Left renal cortex interstitium (tissue), 4 donors: ENCODE measurements at places on chromosomes 5 and 9. TPM values are rescaled to one million over a fixed set of nuclear protein-coding genes. Genes with fewer than 3 reads are reported as not detected.

DNA sequence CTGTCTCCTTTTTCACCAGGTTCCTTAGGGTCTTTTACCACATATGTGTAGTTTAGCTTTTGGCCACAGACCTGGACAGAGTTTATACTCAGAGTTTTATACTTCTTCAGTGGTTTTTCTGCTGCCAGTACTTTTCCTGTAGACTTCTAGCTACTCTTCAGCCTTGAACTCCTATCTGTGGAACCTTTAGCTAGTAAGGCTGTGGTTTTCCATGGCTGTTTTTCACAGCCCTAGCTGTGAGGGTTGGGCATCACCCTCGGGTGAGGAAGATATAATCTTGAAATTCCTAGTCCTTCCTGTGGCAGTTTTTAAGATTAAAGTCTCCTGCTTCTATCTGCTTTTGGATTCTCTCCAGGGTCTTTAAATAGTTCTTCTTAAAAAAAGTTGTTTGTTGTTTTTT is 109.1 kb downstream of the FGF1 start:
- no peak for DNase-seq

DNA sequence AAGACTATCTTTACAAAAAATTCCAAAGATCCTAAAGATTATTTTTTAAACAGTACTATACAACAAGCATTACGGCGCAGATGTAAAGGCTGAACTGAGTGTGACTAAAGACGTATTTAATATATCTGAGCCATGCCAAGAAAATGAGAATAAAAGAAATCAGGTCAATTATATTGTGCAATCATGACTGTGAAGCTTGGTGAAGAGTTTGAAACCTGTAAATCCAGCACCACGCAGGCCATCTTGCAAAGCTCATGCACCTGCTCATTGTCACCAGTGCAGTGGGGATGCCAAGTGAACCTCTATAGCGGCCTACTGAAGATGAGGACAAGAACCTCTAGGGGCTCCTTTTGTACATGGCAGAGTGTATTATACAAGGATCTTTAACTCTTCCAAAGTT is 89.0 kb downstream of the ANKH start:
- no peak for DNase-seq

- DNase-seq: no peak
Measured at GRCh38 chr5:44387921-44388320, 1.3 kb downstream of the FGF10 start.

DNA sequence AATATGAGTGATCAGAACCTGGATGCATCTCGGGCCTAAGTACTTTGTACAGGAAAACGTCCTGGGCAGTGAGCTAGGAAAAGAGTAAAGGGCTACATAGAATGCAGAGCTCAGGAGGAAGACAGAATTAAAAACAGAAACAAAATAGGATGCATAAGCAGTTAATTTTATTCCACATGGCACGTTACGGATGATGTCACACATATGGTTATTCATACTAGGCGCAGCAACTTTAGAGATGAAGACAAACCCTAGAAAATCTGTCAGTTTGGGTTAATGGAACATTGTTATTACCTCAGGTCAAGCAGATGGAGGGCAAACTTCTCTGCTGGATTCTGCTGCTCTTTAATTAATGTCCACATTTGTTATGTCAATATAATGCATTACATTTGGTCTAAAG is 445.4 kb downstream of the ANXA1 start:
- no peak for DNase-seq

GRCh38 chr9:34457266-34458012 is 931 bp downstream of the FAM219A start:
- DNase-seq: peak; percentile 43

The FLT4 gene
- polyA plus RNA-seq: 35.3 TPM

The CNTNAP3B gene
- polyA plus RNA-seq: 10.8 TPM

- no peak for DNase-seq
Measured at GRCh38 chr9:87427851-87428506, 69.7 kb upstream of the DAPK1 start.

DNA sequence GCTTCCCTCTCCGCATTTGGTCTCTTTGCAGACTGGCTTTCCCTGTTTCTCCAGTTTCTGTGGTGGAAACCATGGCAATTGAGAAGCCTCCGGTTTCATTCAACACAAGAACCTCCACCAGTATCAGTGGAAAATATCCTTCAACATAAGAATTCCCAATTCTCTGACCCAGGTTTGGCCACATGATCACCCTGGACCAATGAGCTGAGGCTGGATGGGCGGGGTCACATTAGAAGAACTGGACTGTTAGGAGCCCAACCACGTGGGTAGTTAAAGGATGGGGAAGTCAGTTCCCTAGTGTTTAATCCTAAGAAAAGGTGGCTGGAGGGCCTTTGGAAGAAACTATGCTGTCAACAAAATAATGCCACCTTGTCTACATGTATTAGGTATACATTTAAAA is 336.3 kb downstream of the DMRT2 start:
- no peak for DNase-seq

The FOXI1 gene
- polyA plus RNA-seq: 7.9 TPM

DNA sequence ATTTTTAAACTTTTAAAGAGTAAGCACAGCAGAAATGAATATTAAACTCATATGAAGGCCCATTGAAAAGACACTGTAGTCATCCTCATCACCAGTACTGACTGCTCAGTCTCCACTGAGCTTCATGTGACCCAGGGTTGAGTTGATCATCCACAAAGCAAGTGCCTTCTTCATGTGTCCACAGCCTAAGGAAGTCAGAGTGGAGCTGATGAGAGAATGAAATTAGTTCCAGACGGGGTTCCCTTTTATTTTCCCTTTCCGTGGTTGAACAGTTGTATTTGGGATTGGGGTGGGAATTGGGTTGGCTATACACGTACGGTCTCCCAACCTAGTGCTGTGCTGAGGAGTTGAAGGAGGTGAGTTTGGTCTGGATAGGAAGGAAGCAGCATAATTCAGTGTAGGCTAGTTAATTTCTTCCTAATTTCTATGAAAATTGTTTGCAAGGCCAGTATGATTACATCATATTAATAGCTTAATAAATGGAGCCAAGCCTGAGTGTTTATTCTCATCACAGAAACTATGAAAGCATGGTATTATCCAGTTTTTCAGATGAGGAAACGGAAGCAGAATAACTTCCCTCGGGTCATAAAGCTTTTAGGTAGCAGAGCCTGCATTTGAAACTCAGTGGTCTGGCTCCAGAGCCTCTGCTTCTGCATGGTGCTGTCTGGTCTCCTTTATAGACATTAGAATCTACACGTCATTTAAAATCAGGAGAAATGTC is 103.9 kb upstream of the DMRT1 start:
- no peak for DNase-seq

GRCh38 chr9:136792321-136793085 is 1.4 kb downstream of the TMEM141 start:
- DNase-seq: no peak

- DNase-seq: peak; percentile 96
Measured at GRCh38 chr9:137086531-137087408, at the start of gene MAN1B1. Gene MAN1B1, plus strand, starts transcription at chr9:137086985. Its CDS starts 15 bp downstream, at chr9:137087000.

The BTNL8 gene
- 0.18 TPM for polyA plus RNA-seq

The PCDHB12 gene
- polyA plus RNA-seq: 5.5 TPM

GRCh38 chr5:125652761-125653160 is 770.4 kb upstream of the GRAMD2B start:
- no peak for DNase-seq

DNA sequence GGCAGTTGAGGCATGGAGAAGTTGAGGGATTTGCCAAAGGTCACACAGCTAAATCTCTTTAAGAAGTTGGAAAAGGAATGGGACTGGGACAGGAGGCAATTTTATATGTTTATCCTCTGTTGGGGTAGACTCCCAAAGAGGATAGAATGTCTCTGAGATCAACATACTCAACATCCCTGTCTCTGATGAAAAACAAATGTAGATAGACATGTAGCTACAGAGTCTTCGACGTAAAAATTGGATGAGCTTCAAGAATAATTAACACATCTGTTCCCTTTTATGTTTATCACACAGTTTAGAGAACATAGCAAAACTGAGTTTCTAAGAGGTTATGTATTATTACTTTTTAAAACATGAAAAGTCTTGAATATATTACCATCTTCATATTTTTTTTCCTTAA is 204.6 kb upstream of the CD180 start:
- DNase-seq: no peak

The DTWD2 gene
- polyA plus RNA-seq: 13.6 TPM

DNA sequence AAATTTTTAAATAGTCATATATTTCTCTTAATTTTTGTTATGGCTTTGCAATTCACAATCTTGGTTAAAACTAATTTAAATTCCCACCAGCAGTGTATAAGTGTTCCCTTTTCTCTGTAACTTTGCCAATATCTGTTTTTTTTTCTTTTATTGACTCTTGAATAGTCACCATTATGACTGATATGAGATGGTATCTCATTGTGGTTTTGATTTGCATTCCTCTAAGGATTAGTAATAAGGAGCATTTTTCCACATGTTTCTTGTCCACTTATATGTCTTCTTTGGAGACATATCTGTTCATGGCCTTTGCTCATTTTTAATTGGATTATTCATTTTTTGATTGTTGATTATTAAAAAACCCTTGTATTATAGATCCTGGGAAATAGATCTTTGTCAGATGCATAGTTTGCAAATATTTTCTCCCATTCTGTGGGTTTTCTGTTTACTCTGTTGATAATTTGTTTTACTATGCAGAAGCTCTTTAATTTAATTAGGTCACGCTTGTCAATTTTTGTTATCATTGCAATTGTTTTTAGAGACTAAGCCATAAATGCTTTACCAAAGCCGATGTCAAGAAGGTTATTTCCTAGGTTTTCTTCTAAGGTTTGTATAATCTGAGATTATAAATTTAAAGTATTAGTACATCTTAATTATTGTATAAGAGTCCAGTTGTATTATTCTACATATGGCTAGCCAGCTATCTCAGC is 610.9 kb downstream of the CHSY3 start:
- no peak for DNase-seq

The HAPLN1 gene
- polyA plus RNA-seq: 8.5 TPM

- no peak for DNase-seq
Measured at GRCh38 chr9:87875831-87876545, 6.7 kb upstream of the SPATA31E1 start.

The ARHGEF37 gene
- polyA plus RNA-seq: 6.2 TPM

DNA sequence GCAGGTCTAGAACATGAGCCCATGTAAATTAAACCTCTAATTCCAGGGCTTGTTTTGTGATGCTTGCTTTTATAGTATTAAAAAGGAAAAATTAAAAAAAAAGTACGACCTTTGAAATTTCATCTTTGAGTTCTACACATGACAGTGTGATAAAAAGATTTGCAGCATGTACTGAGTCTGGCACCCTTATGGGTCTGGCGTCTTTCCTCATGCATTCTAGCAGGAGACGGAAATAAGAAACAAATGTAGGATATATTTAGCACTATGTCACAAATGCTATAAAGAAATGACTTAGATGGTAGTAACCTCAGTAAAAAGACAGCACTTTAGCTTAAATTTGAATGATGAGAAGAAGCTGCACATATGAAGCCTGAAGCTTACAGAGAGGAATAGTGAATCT is 1474.3 kb upstream of the CDH6 start:
- no peak for DNase-seq

GRCh38 chr9:126914458-126915280 is at the start of gene RALGPS1:
Gene RALGPS1, plus strand, starts transcription at chr9:126914782. Its CDS starts 47,508 bp downstream, at chr9:126962290.
- DNase-seq: peak; percentile 89

DNA sequence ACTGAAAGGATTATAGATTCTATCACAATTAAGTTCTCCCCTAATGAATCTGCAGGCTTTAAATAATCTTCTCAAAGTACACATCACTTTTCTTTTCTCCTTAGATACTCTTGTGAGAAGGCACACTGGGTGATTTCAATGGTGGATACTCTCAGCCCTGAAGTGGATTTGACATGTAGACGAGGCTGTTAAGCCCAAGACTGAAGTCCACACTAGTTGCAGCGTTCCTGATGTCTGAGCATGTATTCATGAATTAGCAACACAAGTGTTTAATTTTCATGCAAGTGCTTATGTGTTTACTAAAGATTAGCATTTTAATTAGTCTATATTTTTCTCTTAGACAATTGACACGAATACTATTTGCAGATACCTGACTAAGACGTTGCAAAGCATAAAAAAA is 218.9 kb downstream of the TMEM161B start:
- DNase-seq: no peak

The SHISAL2B gene
- not detected for polyA plus RNA-seq

DNA sequence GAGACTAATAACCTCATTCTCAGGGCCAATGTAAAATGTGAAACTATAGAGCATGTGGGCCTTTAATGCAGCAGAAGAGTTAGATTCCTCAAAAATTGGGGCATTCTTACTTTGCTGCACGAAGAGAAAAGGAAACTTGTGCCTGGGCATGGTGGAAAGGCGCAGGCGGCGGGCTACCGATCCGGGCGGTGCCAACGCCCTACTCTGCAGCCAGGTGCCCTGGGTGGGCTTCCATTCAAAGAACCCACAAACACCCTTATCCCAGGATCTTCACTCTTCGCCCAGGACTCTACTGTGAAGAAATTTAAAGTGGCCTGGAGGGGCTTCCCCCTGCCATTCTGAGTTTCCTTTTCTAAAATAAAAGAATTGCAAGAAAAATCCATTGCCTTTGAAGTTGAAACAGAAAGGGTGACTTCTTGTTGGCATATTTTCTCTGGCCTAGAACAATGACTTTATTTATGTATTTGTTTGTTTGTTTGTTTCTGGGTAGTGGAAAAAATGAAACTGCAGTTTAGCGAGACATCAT is 124.9 kb downstream of the TMEM161B start:
- DNase-seq: no peak

GRCh38 chr9:14127656-14128055 is 186.3 kb downstream of the NFIB start:
- no peak for DNase-seq

GRCh38 chr5:139459451-139459934 is 3.0 kb downstream of the ECSCR start:
- no peak for DNase-seq

DNA sequence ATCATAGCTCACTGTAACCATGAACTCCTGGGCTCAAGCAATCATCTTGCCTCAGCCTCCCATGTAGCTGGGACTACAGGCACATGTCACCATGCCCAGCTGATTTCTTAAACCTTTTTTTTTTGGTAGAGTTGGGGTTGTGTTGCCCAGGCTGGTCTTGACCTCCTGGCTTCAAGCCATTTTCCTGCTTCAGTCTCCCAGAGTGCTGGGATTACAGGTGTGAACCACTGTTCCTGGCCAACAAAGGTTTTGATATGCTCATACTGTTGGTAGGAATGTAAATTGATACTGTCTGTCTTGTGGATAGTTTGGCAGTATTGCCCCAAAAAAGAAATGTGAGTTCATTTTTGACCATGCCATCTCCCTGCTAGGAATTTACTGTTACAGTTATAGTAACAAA is 77.4 kb upstream of the TMEM171 start:
- no peak for DNase-seq

The ZFP2 gene
- 9.4 TPM for polyA plus RNA-seq

The LCN1 gene
- polyA plus RNA-seq: not detected

- DNase-seq: no peak
Measured at GRCh38 chr5:83011985-83012384, 65.2 kb downstream of the TMEM167A start.

- no peak for DNase-seq
Measured at GRCh38 chr5:178115814-178116142, 2.4 kb downstream of the N4BP3 start.
